ENCODE measurements at places on chromosomes 5 and 9.

DNA sequence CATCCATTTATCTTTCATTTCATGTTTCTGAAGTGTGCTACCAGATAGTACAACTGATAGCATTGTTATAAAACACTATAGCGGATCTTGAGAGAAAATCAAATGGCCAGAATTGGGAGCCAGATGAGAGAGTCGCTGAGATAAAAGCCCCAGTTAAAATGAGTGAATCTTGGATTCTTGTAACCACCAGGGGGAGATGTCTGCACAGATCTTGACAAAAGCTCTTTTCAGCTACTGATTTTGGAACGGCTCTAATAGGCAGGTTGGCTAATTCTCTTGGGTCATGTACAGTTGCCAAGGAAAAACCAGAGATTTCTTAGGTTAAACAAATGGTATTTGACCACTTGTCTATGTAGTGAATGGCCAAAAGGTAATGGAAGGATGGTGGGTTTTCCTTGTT lies 21.7 kb downstream of the F2RL2 start:
- no peak for DNase-seq

- no peak for DNase-seq
Observed at GRCh38 chr9:113501129-113501686, 37.7 kb downstream of the RGS3 start.

DNA sequence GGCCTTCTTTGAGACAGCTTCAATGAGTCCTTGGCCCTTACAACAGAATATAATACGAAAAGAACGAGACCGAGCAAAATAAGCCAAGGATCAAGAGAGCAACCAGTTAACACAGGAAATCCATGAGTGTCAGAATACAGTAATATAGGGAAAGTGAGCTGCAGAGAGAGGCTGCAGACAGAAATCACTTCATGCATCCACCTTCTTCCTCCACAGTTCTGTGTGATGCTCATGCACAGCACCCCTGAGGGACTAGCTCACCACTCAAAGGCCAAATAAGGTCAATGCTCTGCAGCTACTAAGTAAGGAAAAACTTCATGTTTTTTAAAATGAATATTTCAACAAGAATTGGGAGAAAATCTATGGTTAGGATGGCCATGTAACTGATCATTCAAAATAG lies 257.1 kb downstream of the MCTP1 start:
- DNase-seq: no peak

- no peak for DNase-seq
Observed at GRCh38 chr5:81506378-81506777, 112.4 kb upstream of the ACOT12 start.

DNA sequence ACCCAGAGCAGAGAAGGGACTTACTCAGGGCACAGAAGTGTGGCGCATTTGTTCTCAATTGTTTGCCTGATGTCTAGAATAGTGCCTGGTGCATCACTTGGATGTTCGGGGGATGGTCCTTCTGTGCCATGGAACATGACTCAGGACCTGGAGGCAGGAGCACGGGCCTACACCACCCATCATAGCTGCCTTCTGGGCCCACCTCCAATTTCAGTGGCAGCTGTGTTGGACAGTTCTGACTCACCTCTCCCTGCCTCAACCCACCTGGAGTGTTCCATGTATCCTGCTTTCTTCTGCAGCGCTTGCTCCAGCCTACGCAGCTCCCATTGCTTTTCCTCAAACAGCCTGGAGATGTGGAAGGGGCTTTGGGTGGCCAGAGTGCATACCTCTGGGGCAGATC lies 12.5 kb upstream of the CXCL14 start:
- DNase-seq: no peak

DNA sequence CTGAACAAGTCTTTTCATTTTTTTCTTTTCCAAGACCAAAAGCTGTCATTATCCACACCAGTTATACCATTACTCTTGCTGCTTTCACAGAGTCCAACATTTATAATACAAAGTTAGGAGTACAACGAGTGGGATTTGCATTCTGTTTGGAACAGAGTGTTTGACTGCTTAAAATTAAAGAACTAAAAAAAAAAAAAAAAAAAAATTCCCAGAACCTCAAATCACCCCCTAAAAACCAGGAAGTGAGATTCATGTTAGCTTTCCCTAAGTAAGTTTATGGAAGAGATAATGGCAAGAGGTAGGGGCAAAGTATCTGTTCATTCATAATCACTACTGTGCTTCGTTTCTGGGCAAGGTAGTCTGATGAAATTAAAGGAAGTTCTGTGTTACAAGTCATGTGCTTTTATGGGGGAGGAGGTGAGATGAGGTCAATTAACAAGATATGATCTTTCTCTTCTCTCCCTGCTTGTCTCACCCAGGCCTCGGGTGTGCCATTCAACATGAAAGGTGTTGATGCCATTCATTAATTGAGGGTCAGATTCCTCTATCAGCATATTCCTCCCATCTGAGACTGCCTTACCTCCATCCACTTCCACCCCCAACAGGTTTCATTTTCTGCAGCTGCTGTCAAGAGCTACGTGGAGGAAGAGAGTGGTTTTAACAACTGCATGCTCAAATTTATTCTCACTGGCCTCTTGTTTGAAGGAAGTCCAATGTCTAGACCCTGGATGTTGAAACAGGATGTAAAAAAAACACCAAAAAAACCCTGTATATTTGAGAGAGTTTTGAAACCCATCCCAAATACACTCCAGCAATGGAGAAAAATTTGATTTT lies 58.1 kb downstream of the MARCHF3 start:
- DNase-seq: no peak

GRCh38 chr9:106930477-106930876 lies 67.5 kb downstream of the ZNF462 start:
- no peak for DNase-seq

DNA sequence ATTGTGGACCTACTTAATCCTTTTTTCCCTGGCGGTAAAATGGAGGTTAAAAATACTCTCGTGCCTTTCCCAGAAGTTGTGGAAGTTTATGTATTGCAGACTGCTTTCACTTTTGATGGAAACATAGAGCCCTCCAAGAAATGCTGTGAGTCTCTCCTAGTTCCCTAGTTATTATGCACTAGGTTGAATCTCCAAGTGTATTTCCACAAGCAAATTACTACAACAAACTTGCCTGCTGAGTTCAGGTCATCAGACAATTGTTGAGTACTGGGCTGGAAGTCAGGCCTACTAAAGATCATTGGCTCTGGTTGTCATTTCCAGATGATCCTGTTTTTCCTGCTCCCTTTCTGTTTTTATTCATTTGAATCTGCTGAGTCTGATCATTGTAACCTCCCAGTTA lies 104.1 kb downstream of the CD180 start:
- no peak for DNase-seq

DNA sequence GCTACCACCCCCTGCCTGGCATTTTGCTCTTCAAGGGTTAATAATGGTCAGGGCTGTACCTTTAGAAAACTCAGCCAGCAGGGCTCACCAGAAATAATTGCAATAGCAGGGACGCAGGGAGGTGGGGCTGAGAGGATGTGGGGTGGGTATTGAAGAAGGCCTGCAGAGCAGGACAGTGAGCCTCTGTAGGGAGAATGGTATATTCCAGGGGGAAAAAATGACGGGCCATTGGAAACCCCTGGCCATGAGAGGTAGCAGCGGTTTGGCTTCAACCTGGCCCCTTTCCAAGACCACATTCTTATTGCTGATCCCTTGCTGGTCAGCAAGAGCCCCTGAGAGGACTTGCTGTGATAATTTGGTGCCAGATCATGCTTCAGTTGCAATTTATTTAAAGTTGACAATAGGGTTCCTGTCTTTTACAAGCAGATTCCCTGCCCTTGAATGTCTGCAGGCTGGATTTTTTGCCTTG lies 36.7 kb upstream of the CTNNA1 start:
- no peak for DNase-seq

GRCh38 chr5:111742177-111742994 lies 14.6 kb downstream of the NREP start:
- DNase-seq: no peak

DNA sequence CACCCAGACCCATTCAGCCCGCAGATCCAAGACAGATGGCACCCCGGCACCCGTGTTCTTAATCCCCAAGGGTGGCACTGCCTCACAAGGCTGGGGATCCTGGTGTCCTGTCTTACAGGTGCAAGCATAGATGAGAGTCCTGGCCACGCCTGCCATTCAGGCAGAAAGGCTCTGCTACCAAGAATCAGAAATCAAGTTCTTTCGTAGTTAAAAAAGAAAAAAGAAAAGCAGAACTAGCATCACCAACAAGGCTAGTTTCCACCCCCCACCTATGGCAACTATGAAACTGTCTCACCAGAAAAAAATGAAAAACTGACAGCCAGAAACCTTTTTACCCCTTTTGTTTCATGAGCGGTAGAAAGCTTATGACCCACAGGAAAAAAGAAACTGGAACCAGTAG lies 170.4 kb downstream of the SYK start:
- DNase-seq: no peak

DNA sequence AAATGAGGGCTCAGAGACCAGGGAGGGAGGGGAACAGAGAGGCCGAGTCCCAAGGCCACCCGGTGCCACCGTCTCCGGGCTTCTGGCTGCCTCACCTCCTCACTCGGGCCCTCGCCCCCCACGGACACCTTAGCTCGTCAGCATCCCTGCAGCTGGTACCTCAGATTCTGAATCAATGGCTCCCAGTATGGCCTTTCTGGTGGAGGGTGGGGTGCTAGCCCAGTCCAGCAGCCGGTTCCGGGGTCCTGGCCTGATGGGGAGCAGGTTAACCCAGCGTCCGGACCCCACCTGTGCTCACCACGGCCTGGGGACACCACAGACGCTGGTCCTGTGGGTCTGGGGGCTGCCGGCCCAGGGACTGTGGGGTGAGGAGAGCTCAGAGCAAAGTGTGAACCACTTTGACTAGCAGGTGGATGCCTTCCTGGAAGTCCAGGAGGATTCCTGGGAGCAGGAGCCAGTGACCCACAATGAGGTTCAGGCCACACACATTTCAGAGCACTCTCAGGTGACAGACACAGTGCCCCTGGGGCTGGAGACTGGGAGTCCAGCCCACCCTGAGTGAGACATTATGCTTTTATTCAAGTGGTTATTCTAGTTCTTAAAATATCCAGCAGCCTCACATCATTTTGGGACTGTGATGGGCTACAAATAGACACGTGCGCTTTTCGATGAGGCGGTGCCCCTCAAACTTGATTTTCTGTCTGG lies 53.3 kb downstream of the AHRR start:
- DNase-seq: no peak

DNA sequence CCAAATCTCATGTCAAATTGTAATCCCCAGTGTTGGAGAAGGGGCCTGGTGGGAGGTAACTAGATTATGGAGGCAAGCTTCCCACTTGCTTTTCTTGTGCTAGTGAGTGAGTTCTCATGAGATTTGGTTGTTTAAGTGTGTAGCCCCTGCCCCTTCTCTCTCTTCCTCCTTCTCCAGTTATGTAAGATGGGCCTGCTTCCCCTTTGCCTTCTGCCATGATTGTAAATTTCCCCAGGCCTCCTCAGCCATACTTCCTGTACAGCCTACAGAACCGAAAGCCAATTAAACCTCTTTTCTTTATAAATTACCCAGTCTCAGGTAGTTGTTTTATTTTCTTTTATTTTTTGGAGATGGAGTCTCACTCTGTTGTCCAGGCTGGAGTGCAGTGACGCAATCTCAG lies 18.2 kb upstream of the TXNDC8 start:
- no peak for DNase-seq

Measured in activated T-helper 1 cell treated with Interleukin-2 at 50 U/mL for 16 hours (primary cell).